Activated naive CD4-positive, alpha-beta T cell treated with anti-CD3 and anti-CD28 coated beads, Interleukin-2, amount 50 U/mL, for 72 hours (primary cell): ENCODE measurements at places on chromosomes 3 and 15. TPM values are rescaled to one million over a fixed set of nuclear protein-coding genes. Genes with fewer than 3 reads are reported as not detected.

- DNase-seq, result no peak
Observed at GRCh38 chr3:150599611-150600297, 3.4 kb upstream of the SELENOT start.

The RARB gene
- not detected for total RNA-seq

GRCh38 chr3:105032541-105032940 lies 334.2 kb upstream of the ALCAM start:
- no peak for DNase-seq

DNA sequence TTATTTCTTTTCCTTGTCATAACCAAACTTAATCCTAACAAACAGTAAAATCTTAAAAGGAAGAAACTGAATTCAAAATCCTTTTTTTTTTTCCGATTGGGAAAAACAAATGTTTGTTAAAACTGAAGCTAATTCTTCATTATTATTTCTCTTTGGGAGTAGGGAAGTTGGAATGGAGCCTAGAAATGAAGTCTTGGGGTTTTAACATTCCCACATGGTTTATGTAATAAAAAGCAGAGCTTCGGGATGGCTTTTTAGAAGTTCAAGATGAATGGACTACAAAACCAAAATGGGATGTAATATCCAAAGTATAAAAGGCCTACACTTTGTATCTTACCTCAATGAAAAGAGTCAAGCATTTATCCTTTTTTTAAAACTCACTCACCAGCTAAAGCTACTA lies 189.0 kb upstream of the TMC3 start:
- no peak for DNase-seq

- no peak for DNase-seq
Observed at GRCh38 chr3:158908187-158908734, 106.4 kb downstream of the MFSD1 start.

The MST1R gene
- 0.68 TPM for total RNA-seq

DNA sequence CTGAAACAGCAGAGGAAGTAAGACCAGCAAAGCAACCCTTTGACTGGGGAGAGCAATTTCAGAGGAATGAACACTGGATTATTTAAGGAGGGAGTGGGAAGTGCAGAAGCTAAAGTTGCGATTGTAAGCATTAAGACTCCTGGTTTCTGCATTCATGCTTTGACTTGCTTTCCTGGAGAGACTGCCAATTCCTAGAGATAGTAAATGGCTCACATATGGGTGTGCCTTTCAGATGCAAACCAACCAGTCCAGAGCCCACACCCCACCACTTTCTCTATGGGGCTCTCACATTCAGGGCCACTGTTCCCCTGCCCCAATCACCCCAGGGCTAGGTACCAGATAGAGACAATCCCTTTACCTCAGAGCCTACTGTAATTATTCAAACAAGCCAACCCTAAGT lies 200.9 kb upstream of the EIF1B start:
- DNase-seq, result no peak

GRCh38 chr3:123633530-123633929 lies 48.7 kb upstream of the HACD2 start:
- DNase-seq, result no peak

The ALDH1A2 gene
- not detected for total RNA-seq

DNA sequence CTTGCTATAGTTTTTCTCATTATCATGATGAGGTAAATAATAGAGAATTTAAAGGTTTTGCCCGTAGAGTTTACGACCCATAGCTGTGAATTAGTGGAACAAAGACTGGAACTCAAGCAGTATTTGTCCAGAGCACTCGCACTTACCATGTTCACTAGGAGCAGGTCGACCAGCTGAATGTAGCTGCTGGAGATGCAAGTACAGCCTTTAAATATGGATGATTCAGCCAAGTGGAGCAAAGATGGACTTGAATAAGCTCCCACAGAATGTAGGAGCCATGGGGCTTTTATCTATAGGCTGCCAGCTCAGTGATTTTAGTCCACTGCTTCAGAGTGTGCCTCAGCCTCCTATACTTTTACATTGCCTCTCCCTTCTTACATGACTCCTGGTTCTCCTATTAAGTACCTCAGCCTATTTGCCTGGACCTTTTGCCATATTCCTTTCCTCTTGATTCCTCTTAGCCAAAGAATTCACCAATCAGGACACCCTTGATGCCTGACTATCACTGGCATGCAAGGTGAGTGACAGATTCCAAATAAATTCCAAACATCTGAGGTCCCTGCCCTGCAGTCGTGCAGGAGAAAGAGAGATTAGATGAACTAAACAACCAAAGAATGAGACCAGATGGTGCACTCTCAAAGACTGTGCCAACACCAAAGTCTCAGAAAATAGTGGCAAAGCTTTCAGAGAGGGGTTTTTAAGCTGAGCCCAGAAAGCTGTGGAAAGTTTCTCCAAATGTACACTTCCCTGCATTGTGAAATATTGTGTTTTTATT lies 3.9 kb downstream of the MKRN3 start:
- DNase-seq, result no peak

DNA sequence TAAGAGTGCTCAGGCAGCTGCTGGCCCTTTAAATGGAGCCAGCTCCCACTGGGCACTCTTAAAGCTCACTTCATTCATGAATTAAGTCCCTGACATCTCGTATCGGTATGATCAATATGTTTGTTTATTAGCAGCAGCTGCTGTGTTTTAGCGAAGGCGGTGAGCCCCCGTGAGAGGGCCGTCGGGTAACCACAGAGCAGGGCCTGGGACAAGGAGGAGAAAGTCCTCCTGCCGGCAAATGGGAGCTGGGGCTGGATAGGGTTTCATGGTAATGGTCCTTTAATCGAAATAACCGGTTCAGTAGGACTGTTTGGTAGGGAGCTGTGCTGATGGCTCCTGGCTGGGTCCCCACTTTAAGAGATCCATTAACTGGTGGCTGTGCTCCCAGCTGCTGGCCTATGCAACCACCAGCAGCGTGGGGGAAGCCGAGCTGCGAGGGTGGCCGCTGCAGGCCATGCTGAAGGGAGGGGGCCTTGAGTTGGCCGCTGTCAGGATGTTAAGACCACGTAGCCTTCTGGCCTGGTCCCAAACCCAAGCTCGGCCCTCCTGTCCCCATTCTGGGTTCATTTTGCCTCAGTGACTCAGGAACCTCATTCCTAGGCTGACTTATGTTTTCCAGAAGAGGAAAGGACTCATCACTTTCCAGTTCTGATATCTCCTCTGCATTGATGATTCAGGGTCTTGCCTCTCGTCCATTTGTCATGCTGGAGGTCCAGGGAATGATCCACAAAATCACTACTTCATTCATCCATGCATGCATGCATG lies 67.6 kb upstream of the NTRK3 start:
- DNase-seq, result no peak

The LYZL4 gene
- not detected for total RNA-seq

GRCh38 chr3:138317687-138318086 lies 12.0 kb downstream of the NME9 start:
- no peak for DNase-seq

The SPSB4 gene
- not detected for total RNA-seq

GRCh38 chr3:65861718-65862117 lies 177.0 kb downstream of the MAGI1 start:
- DNase-seq, result no peak

GRCh38 chr15:96142498-96142897 lies 188.0 kb upstream of the NR2F2 start:
- no peak for DNase-seq

The ANKUB1 gene
- not detected for total RNA-seq

The GOLGA8H gene
- 0.60 TPM for total RNA-seq

The UCN2 gene
- 0.21 TPM for total RNA-seq

The TERC gene
- total RNA-seq, result 8.5 TPM

GRCh38 chr3:56874269-56874668 lies 72.5 kb upstream of the ARHGEF3 start:
- no peak for DNase-seq

GRCh38 chr15:89654847-89655805 lies at the start of gene KIF7:
Gene KIF7 (minus strand): TSS chr15:89655467. CDS start chr15:89652930, 2,537 bp downstream.
- no peak for DNase-seq
